CD4-positive, alpha-beta T cell treated with Interleukin-6 at 100 ng/mL for 8 hours (primary cell): ENCODE measurements at places on chromosomes 7 and 10.

DNA sequence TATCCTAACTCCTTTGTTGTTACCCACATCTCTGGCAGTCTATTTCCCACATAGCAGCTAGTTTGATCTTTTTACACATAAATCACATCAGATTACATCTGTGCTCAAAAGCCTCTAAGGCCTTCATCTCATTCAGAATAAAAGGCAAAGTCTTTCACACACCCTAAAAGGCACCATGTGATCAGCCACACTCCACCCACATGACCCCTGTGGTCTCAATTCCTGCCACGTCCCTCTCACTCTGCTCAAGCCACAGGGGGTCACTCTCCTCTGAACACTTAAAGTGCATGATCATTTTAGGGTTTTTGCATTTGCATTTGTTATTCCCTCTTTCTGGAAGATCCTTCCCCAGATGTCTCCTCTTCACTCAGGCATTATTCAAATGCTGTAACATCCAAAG is 30.8 kb downstream of the ELAPOR2 start:
- no peak for DNase-seq

DNA sequence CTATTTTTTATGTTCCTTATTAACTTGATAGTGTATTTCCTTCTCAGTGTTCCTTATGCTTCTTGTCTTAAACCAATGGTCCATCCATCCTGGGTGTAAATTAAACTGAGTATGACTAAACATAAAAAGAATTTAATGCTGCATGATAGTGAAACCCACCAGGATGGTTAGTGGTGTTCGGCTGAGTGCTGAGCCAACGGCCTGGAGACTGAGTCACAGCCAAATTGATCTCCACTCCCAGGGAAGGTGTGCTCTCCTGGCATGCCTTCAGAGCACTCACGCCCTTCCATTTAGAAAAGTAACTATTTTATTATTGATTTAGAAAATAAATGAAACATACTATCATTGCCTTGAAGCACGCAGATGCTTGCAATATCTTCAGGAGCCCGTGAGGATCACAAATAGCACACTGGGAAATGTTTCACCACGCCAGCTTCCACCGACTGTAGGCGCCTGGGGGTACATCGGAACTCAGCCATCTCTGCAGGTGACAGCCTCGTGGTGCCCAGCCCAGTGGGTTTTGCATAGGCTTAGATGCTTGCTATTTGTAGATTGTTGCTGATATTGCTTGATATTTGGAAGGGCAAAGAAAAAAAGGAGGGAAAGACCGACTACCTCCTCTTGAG is 40.0 kb upstream of the LOXL4 start:
- no peak for DNase-seq

DNA sequence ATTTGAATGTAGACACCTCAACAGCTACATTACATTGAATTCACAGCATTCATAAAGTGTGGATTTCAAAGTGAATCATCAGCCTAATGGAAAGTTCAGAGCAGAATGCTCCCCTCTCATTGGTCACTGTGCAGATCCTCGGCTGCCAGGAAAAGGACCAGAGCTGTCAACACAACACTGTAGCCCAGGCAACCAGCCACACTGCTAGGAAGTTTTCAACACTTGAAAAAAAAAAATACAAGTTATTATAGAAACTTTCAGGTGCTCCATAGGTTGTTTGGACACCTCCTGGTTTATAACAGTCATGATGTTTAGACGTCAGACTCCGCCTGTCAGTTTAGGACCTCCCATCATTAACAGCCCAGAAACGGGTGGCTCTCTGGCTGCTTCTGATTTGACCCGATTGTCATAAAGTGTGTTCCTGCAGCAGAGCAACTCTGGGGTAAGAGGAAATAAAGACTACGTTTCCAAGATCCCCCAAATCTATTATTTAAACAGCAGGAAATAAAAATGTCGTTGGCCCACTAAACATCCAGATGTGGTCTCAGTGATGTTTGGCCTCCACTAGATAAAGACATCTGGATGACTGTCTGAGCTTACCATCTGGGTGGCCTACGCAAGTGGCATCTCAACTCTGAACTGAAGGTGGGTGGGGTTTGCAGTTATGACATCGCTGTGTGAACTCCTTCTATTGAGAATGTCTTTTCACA is 117.4 kb downstream of the CABCOCO1 start:
- no peak for DNase-seq

- DNase-seq: peak; percentile 48
Measured at GRCh38 chr10:3192856-3193635, 20.5 kb upstream of the PITRM1 start.
